Right forelimb (tissue), 1 donor: ENCODE measurements at places on chromosomes 16 and 17.
A peak's percentile ranks its signal among the peaks of the same experiment; 100 is the strongest.

GRCh38 chr17:60137731-60138130 lies 12.0 kb upstream of the CA4 start:
- DNase-seq: no peak

DNA sequence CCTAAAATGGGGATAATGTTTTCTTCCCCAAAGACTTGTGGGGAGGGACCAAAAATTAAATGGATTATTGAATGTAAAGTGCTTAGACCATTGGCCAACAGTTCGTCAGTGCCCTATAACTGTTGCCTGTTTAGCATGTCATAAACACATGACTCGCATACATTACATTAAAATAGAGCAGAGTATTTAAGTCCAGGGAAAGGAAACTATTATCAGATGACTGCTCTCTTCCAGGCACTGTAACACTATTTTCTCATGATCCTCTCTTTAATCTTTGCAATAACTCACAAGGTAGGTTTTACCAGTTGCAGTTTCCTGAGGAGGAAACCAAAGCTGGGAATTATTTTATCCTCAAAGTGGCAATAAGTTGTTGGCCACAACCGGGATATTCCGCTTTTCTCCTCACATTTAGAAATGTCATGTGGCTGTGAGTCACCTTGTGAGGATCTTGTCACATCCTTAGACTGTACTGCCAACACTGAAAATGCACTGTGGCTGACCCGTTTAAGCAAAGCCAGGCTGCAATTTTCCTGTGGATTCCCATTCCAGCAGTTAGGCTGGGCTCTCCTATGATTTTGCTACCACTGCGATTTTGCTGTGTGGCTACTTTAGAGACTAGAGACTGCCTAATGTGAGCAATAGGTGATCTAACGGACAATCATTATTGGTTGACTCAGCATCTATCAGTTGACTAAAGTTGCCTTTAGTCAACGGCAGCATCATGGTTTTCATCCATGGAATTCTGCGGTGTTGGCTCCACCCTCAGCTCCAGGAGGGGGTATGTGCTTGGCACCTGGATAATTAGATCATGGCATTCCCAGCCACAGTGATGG lies 58.3 kb upstream of the DHX40 start:
- no peak for DNase-seq

GRCh38 chr17:48545022-48545375 lies at the start of gene HOXB2:
TSS of gene HOXB2 (minus strand) at chr17:48545109. CDS start at chr17:48544911, 198 bp downstream.
- peak; percentile 69 for DNase-seq

- DNase-seq: no peak
Observed at GRCh38 chr16:6835941-6836340, 496.7 kb upstream of the RBFOX1 start.

- DNase-seq: no peak
Observed at GRCh38 chr16:73002866-73003265, 45.1 kb downstream of the ZFHX3 start.

- DNase-seq: no peak
Observed at GRCh38 chr16:71369494-71369893, 11.0 kb downstream of the CALB2 start.

DNA sequence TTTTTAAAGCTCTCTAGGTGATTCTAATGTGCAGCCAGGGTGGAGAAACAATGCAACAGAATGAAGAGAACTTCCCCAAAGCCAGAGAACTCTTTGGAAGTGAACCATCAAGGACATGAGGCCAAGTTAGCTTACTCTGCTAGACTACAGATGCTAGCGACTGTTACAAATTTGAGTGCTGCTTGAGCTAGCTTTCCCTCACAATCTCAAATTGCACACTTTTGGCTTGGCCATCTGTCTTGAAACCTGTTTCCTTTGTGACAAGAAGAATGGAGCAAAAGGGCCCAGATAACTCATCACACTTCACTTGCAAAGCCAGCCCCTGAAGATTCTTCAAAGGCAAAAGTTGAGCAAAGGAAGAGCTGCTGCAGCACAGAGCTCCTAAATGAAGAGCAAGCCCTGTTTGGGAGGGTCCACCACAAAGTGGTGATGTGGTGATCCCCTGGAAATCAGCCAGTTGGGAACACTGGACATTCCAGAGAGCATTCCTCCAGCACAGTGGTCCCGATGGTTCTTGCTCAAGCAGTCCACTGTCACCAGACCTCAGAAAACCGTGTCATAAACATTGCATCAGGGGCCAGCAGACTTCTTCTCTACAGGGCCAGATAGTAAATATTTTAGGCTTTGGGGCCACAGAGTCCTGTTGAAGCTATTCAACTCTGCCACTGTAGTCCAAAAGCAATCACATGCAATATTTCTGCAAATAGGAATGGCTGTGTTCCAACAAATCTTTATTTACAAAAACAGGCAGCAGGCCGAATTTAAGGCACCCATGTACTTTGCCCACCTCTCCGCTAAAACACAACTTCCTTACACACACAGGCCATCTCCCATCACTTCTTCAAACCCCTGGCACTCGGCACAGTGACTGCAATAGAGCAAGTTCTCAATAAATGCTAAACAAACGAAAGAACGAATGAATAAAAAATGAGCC lies 21.2 kb downstream of the SLC39A11 start:
- no peak for DNase-seq

DNA sequence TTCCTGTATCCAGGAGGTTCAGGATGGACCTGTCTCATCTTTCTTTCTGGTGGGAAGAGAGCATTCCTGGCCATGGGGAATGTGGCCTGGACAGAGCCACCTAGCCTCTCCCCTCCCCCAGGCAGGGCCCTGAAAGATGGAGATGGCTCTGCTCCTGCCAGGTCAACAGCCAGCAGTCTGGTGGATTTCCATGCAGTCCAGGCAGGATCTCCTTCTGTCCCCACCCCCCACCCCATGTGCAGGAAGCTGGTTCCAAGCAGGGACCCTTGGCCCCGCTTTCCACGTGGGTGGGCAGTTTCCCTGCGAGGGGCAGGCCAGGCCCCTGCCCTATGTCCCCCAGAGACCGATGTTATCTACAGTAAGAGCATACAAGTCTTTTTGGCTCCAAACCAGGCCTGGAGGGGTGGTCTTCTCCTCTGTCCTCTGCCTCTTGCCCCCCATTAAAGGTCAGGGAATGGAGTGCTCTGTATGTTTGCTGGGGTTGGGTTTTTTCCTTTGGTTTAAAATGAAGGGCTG lies 240.5 kb downstream of the SEC14L1 start:
- no peak for DNase-seq

GRCh38 chr16:89510526-89510925 lies 2.3 kb downstream of the SPG7 start:
- no peak for DNase-seq

DNA sequence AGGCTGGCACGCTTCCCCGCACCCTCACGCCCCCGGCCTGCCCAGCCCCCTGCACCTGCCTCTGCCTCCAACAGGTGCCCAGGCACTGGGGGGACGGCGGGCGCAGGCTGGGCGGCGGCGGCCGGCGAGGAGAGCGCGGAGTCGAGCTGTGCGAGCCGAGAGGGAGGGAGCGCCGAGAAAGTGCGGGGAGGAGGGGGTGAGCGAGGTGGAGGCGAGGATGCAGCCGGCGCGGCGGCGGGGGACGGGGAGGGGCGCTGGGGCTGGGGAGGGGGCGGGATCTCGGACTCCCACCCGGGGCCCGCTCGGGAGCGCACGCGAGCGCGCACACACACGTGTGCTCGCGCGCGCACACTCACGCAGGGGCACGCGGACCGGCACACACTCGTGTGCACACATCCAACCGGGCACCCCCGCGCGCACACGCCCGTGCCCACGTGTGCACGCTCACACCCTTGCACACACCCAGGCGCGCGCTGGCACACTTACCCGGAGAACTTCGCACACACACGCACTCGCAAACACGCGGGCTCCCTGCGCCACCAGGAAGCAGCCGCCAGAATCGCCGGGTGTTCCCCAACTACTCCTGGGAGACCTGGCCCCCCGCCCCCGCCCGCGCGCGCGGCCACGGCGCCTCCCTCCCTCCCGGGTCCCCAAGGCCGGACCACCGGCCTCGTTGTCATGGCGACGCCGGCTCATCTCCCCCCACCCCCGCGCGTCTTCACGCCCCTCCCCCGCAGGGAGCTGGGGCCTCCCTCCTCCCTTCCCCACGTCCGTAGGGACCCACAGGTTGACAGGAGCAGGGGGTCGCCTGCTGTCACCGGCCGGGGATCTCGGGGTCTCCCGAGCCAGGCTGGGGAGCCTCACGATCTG lies at the start of gene DOC2A:
TSS of gene DOC2A (minus strand) at position 184 of the 870 bp plus-strand sequence. CDS start 805 bp downstream, outside the sequence.
- no peak for DNase-seq

DNA sequence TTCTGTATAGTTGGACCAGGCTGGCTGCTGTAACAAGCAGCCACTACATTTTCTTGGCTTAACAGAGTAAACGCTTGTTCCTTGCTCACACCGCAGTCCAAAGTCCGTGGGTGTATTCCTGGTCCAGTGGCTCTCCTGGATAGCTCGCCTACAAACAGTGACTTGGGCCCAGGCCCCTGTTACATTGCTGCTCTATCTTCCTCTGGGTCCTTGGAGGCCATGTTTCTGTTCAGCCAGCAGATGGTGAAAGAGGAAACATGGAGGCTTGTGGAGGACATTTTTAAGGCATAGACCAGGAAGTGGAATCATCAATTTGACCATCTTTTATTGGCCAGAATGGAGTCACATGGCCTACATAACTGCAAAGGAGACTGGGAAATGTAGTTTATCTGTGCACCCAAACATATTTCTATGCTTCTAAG lies 55.1 kb downstream of the ATP2C2 start:
- DNase-seq: no peak

- DNase-seq: no peak
Observed at GRCh38 chr16:78640886-78641285, 541.4 kb downstream of the WWOX start.

DNA sequence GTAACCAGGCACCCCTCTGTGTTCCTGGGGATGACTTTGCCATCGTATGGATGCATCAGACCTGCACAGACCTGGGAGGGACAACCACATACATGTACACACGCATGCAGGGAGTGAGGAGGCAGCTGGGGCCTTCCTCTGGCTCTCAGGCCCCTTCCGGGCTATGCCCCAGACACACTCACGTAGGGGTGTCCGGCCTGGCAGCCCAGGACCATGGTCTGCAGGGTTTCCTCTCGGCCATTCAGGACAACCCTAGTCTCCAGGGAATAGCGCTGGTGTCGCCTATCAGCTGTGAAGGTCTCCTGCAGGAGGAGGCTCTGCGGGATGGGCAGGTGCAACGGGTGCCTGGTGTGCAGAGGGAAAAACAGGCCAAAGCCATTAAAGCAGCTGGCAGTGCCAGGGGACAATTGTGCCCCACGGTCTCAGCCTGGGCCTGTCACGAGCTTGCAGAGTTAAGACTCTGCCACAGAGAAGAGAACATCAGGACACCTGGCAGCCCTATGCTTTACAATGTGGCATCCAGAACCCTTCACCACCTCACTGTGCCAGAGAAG lies 101.4 kb downstream of the RMI2 start:
- DNase-seq: no peak

- DNase-seq: no peak
Observed at GRCh38 chr16:73028263-73028662, 19.7 kb downstream of the ZFHX3 start.

- DNase-seq: no peak
Observed at GRCh38 chr16:27221576-27222248, 18.4 kb downstream of the KDM8 start.

DNA sequence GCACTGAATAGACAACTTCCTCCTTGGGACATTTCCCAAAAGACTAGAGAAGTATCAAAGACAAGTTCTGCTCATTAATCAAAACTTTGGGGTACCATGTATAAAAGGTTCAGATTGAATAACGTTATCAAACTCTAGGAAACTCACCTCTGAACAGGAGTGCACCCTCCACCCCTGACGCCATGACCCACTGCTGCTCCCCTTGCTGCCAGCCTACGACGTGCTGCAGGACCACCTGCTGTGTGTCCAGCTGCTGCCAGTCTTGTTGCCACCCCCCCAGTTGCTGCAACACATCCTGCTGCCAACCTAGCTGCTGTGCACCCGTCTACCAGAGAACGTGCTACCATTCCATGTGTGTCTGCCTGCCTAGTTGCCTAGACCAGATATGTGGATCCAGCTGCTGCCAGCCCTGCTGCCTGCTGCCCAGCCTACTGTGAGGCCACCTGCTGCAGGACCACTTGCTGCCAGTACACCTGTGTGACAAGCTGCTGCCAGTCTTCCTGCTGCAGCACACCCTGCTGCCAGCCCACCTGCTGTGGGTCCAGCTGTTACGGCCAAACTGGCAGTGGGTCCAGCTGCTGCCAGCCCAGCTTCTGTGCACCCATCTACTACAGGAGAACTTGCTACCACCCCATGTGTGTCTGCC lies 13.8 kb upstream of the KRTAP9-2 start:
- DNase-seq: no peak

GRCh38 chr17:28545787-28546415 lies 6.5 kb downstream of the UNC119 start:
- DNase-seq: no peak

GRCh38 chr16:3023415-3023668 lies 400 bp downstream of the HCFC1R1 start:
- DNase-seq: peak; percentile 65

- no peak for DNase-seq
Observed at GRCh38 chr16:53817117-53817755, 113.3 kb downstream of the FTO start.

DNA sequence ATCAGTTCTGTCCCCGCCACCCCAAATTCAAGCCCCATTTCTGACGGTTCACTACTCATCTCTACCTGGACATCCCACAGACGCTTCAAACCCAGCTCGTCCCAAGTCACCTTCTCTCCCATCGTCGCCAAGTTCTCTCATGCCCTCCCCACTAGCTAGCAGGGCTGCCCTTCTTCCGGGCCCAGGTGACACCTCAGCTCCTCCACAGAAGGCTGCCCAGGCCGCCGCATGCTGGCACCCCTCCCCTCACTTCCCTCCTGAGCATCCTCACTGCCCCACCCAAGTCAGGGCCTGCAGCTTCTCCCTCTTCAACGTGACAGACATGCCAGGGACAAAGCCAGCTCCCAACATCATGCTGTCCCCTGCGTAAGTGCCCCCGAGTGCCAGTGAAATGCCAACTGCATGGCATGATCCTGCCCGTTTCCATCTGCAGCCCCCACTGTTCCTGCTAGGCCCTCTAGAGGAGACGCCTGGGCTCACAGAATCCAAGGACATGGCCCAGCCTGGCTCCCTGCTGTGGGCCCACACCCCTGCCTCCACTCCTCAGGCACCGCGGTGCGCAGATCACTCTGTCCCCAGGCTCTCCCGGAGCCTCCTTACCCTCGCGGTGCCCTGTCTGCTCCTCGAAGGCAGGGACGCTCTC lies 5.9 kb downstream of the CYB561 start:
- no peak for DNase-seq

DNA sequence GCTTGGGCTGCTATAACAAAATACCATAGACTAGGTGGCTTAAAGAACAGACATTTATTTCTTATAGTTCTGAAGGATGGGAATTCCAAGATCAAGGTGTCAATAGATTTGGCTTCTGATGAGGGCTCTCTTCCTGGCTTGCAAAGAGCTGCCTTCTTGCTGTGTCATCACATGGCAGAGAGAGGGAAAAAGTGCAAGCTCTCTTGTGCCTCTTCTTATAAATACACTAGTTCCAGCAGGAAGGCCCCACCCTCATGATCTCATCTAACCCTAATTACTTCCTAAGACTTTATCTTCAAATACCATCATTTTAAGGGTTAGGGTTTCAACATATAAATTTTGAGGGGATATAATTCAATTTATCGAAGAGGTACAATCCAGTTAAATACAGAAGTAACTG lies 30.6 kb downstream of the ABCA9 start:
- DNase-seq: no peak

GRCh38 chr16:13839577-13839976 lies 80.4 kb upstream of the ERCC4 start:
- DNase-seq: no peak
